ENCODE measurements at places on chromosomes 7 and 10. TPM values are rescaled to one million over a fixed set of nuclear protein-coding genes. Genes with fewer than 3 reads are reported as not detected.

- DNase-seq = no peak
Observed at GRCh38 chr10:19333631-19334030, 285.0 kb downstream of the MALRD1 start.

- no peak for DNase-seq
Observed at GRCh38 chr7:2619116-2619515, 12.7 kb upstream of the TTYH3 start.

- no peak for DNase-seq
Observed at GRCh38 chr7:6012355-6013104, 3.5 kb downstream of the AIMP2 start.

DNA sequence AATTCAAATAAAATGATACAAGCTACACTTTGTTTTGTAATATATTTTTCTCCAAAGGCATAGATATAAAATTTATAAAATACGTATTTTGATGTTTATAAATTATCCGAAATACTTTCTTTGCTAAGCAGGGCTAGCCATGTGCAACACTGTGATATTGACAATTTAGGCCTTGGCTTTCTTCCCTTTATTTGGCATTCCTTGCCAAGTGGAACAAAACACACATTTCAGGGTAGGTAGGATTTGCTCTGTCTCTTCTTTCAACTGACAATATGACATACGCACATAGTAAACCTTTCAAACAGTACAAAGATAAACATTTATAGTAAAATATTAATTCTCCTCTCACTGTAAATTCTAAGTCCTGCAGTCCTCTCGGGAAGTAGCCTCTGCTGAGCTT is 103.3 kb upstream of the POT1 start:
- DNase-seq = no peak

GRCh38 chr7:23043441-23043840 is 29.5 kb upstream of the HYCC1 start:
- no peak for DNase-seq

DNA sequence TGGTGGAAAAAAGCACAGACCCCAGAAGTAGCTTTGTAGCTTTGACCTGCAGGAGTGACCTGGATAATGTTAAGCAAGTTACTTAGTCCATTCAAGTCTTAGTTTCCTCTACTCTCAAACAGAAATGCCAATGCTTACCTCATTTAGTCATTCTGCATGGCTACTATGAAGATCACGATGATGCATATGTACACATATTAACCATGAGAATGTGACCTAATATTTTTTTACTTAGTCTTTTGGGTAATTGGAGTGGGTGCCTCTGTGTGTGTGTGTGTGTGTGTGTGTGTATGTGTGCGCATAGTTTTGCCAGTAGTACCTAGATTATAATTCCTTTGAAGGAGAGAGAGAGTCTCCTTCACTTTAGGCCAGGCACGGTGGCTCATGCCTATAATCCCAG is 95.8 kb downstream of the NRP1 start:
- DNase-seq = no peak

- no peak for DNase-seq
Observed at GRCh38 chr10:121091961-121092719, 241.0 kb downstream of the WDR11 start.

GRCh38 chr10:108454793-108455192 is 1290.3 kb upstream of the SORCS1 start:
- no peak for DNase-seq

DNA sequence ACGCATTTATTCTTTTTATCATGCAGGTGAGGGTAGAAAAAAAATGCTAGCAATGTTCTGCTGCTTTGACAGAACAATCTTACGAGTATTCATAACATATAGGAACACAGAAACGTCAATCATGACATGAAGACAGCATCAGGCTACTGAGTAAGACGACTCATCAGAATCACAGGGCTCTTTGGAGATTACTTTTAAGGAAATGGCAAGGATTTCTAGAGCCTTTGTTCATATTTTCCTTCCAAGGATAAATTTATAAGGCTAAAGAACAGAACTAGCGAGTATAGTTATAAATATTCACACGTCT is 39.8 kb upstream of the DNAJC1 start:
- DNase-seq = no peak

- no peak for DNase-seq
Observed at GRCh38 chr7:142608630-142609428, 140.4 kb upstream of the PRSS1 start.

DNA sequence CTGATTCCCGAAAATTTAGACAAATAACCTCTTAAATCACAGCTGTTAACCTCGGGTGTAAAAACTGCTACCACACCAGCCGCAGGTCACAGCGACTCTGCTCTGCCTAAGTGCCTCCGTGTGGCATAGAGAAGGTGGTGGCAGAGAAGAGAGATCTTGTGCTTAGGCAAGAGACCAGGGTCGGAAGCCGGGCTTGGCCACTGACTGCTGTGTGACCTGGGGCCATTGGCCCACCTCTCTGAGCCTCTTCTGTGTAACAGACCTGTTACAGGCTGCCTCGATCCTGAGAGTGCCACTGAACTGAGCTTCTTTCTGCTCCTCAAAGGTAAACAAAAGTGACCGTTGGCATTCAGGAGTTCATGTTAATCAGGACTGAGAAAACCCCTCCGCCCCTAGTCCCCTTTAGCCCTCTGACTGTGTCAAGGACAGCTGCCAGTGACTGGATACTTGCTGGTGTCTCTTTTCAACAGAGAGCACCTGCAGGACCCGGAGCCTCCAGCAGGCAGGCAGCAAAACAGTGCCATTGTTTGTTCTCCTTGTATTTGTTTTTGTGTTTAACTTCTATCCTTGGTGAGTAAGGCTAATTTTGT is 36.5 kb downstream of the ZMIZ1 start:
- DNase-seq = no peak

DNA sequence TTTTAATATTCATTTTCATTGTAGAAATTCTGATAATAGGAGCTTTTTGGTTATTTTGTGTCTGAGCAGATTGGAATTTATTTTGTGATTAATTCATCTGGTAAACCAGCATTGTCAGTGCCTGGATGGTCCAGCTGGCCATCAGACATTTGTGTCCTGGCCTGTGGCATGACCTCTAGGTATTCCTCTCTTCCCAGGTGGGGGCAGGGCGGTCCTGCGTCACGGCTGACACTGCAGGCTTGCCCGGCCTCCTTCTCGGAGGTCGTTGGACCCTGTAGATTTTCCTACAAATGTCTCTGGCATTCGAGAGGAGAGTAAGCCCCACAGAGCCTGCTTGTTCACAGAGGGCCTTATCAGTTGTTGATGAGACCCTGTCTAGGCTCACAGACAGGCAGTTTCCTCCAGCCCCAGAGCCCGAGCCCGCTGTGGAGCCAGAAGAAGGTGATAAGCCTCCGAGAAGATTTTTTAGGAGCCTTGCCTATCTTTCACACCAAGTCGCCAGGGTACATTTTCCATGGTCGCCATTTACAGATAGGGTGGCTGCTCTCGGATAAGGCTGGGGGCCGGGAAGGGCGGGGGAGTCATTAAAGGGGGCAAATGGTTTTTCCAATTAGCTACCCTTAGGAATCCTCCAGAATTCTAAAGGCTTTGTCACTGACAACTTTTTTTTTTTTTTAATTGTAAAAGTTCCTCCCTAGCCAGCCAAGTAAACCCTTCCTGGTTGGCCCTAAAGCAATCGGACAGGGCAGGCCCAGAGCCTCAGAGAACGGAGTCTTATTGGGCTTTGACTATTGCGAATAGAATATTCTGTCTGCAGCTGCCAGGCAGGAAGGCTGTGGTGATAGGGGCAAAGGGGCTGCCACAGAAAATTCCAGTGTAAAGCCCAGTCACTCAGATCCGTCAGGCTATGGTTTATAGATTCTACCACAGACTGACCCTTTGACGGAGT is 78.1 kb upstream of the TBX20 start:
- DNase-seq = no peak

DNA sequence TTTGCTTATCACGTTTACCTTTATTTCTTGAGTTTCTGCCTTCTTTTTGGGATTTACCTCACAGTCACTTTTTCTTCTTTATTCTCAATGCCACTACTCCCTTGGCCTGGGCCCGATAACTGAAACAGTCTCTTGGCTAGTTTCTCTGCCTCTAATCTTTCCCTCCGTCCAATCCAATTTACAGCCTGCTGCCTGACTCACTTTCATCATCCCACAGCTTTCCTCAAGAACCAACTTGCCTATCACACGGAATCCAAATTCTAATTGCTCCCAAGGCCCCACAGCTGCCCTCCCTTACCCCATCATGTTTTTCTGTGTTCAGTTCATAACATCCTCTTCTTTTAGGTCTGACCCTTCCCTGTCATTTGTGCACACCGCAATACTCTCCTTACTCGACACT is 121.4 kb downstream of the HIPK2 start:
- no peak for DNase-seq

GRCh38 chr7:155449008-155449868 is 8.7 kb upstream of the EN2 start:
- no peak for DNase-seq

DNA sequence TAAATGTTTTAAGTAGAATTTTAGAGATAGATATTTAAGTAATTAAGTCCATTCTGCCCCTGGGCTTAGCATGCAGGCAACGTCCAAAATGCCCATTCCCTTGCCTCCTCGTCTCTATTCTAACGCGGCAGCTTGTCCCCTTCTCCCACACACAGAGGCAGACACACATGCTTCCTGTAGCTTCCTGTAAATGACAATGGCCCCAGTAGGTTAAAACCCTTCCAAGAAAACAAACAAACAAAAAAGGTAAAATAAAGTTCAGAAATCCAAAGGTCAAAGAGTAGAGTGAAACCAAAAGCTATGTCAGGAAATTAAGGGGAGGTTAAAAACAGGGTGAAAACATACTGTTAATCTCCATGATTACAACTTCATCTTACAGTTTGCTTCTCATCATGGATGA is 857.6 kb downstream of the GATA3 start:
- no peak for DNase-seq

DNA sequence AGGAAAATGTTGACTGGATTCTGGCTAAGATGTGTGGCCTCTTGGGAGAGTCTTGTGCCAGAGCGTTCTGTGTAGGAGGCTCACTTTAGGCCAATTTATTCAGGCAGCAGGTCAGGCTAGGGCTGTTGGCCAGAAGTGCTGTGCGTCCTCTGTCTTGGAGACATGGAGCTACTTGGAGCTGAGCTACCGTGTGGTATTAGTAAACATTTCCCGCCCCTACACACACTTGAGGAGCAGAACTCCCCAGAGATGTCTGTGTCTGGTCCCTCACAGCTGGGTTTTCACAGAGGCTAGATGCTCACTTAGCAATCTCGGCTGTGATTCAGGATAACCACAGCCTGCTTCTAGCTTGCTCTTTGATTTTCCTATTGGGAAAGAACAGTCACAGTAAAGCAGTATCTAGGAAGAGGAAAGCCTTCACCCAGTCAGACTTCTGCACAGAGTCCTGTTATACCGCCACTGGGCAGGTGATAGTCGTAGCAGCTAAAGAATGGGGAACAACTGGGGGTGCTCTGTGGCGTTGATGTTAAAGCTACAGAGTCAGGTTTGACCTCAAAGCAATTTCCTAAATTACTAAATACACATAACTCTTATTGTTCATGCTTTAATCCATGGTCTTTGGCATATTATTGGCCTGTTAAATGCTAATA is 86.7 kb downstream of the MDFIC start:
- no peak for DNase-seq

The GOLGA7B gene
- 4.6 TPM for total RNA-seq

The PLPP4 gene
- total RNA-seq = not detected

The BTBD16 gene
- not detected for total RNA-seq

The MINDY3 gene
- 53.3 TPM for total RNA-seq

The CTBP2 gene
- 179 TPM for total RNA-seq

The TMEM176A gene
- total RNA-seq = 2.0 TPM

The ACHE gene
- 0.84 TPM for total RNA-seq

The PNLIPRP1 gene
- total RNA-seq = not detected

The SLC29A3 gene
- total RNA-seq = 4.0 TPM

The CCDC172 gene
- total RNA-seq = not detected

Data from natural killer cell (primary cell).